Activated CD4-positive, alpha-beta T cell treated with anti-CD3 and anti-CD28 coated beads, Interleukin-2, amount 50 U/mL, for 1 hour (primary cell): ENCODE measurements at places on chromosomes 4 and X.

GRCh38 chr4:153634738-153635353, 49.2 kb upstream of the TLR2 start:
- DNase-seq, result no peak

GRCh38 chr4:102683881-102684609, 76.7 kb downstream of the MANBA start:
- DNase-seq, result no peak

GRCh38 chrX:114976292-114976691, 41.1 kb downstream of the IL13RA2 start:
- no peak for DNase-seq

- DNase-seq, result no peak
Observed at GRCh38 chrX:39418731-39419638, 617.7 kb downstream of the MID1IP1 start.

DNA sequence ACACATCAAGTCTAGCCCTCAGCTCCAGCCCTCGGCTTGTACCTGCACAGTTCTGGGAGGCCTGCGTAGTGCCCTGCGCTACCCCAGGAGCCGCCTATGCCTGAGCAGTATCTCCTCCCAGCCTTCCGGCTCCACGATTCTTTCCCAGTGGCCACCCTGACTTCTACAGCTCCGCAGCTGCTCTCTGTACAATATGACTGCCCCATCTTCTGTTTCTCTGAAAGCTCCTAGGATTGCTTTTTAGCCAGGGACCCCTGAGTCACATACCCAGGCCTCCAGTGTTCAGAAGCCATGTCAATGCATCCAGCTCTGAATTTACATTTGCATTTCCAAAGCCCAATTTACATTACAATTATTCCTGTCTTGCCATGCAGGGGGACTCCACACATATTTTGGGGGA, 135.5 kb downstream of the PJA1 start:
- DNase-seq, result no peak

DNA sequence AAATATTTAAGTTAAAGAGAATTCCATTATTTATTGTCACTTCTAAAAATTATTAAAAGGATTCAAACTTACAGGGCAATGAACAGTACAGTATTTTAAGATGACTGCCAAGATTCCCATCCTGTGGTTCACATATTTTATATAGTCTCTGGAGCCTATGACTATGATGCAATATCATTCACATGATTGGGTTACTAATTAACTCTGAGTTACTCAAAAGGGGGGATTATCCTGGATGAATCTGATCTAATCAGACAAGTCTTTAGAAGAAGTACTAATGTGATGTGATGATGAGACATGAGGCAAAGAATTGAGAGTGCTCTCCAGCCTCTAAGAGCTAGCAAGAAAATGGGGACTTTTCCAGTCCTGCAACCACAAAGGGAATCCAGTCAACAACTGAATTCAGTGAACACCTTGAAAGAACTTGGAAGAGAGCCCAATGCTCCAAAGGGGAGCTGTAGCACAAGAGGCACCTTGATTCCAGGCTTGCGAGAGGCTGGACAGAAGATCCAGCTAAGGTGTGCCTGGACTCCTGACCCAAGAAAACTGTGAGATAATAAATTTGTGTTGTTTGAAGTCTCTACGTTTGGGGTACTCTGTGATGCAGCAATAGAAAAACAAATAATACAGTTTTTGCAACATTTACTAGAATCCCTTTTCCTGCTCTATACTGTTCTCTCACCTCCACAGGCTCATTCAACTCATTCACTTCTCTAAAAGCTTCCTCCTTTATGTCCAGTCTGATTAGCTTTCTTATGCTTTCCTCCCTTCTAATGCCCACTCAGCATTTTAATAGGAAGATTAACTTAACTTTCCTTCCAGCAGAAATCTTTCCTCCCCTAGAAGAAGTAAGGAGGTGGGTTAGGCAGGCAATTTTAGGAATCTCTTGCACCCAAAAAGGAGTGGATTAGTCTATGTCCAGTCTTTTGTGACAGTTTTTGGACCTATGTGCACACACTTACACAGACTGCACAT, 133.8 kb upstream of the LCORL start:
- DNase-seq, result no peak

DNA sequence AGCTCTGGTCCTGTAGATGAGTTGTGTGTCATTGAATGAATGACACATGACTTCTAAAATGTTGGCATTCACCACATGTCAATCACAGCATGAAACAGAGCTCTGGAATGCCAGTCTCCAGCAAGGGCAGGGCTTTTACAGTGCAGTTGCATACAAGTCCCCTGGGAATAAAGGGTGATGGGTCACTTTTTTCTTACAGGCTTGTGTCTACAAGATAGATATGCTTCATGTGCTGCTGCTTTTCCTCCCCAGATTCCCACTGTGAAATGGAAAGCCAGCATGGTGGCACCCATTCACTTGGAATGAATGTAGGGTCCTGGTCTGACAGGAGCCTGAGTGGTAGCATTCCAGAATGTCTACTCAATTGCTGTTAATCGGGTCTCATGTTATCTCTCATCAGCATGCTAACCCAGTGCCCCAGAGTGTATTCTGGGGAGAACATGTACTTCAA, 159.1 kb upstream of the KIT start:
- DNase-seq, result no peak

GRCh38 chrX:131441033-131441432, 102.8 kb upstream of the OR13H1 start:
- DNase-seq, result no peak

DNA sequence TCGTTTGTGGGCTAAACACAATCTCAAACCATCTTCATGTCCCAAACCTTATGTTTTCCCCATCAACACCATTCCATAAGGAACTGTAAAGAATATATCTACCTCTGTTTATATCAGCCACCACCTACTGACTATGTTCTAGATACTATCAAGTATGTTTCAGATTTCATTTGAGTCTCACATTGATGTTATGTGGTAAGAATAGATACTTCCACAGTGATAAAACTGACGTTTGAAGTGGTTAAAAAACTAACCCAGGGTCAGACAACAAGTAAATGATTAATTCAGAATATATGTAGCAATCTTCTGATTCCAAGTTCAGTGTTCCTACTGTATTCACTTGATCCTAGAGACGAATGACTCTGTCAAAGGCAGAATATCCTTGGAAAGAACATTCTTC, 156.8 kb upstream of the RASGEF1B start:
- DNase-seq, result no peak

- DNase-seq, result peak; percentile 11
Observed at GRCh38 chrX:30593440-30594200, 16.1 kb upstream of the TASL start.

DNA sequence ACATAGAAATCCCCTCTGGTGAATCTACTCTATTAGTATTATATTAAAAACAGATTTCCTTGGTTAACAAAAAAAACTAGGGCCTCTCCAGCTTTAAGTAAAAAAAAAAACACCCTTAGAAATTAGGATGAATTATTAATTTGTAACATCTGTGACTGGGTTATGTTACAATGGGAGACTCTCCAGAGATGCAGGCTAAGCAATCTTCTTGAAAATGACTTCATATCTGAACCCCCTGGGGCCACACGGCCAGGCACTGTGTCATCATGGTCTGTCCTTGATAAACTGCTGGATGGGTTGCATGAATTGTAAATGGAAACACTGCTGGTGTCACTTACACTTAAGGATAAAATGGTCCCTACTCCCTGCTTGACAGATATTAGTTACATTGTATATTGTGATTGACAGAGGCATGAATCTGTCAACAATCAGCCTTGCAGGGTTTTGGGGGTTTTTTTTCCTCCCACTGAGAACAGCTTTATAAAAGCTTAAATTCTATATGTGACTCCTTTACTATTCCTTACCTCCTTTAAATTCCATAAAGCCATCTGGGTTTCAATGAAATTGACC, 49.1 kb downstream of the PRKG2 start:
- no peak for DNase-seq

DNA sequence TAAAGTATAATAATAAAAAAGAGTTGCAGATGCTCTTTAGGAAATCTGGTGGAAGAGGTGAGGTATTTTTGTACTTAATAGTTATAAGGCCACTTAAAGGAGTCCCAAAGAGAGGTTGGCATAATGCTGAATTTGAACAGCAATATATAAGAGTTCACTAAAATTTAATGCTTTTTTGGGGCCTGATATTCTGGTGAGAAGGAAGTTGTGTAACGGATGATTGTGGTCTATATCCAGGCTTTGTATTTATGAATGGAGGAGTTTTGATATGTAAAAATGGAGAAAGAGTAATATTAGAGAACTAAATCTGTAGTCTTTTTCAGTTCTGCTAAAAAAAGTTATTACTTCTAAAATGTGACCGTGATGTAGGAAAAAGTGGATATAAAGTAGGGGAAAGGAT, 20.4 kb downstream of the BMP2K start:
- DNase-seq, result no peak

- no peak for DNase-seq
Observed at GRCh38 chr4:169791527-169792156, 33.9 kb upstream of the HPF1 start.

GRCh38 chrX:10189317-10190268, 32.8 kb downstream of the CLCN4 start:
- peak; percentile 64 for DNase-seq

- no peak for DNase-seq
Observed at GRCh38 chr4:36249610-36250009, 5.3 kb upstream of the ARAP2 start.

GRCh38 chr4:213971-214370, 89.7 kb downstream of the ZNF718 start:
- no peak for DNase-seq

DNA sequence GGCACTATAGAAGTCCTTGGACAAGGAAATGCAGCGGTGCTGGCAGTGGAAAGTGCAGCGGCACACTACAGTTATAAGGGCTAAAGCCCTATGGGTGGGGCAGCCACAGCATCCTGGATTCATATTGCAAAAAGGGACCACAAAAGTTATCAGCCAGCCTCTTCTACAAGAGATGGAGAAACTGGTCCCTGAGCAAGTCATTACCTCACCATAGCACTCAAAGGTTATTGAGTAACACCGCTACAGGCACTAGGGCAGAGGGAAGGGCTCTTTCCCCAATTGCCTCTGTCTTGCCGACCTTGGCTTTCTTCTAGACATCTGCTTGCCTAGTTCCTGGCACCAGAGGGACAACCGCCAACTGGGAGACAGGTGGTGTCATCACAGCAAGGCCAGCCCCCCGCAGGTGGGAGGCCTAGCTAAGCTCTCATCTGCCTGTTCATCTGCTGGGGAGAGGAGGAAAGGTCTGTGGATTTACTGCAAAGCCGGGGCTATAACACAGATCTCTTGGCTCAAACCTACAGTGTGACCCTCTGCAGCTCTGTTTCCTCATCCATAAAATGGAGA, 600.0 kb downstream of the BCOR start:
- DNase-seq, result no peak
